Renal cortex interstitium (tissue), 15 donors: ENCODE measurements at places on chromosomes 5 and 9.

DNA sequence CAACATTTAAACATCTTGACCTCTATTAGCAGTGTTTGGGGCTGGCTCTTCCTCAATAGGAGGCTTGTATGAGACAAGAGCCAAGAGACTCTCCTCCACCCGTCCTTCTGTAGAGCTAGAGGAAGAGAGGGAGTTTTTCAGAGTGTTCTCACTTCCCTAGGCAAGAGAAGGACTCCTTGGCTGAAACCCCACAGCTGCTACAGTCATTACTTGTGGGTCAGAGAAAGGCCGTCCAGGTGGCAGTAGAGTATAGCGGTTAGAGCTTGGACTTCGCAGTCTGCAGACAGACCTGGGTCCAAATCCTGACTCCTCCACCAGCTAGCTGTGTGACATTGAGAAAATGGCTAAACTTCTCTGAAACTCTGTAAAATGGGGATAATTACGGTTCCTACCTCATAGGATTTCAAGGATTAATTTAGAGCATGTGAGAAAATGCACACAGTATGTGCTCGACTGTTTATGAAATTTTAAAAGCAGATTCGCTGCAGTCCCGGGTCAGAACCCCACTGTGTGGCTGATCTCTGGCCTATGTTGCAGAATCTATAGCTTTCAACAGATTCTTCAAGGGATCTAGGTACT lies 80.8 kb upstream of the ARAP3 start:
- DNase-seq: no peak

GRCh38 chr9:21985964-21986667 lies 8.1 kb downstream of the CDKN2A start:
- no peak for DNase-seq

DNA sequence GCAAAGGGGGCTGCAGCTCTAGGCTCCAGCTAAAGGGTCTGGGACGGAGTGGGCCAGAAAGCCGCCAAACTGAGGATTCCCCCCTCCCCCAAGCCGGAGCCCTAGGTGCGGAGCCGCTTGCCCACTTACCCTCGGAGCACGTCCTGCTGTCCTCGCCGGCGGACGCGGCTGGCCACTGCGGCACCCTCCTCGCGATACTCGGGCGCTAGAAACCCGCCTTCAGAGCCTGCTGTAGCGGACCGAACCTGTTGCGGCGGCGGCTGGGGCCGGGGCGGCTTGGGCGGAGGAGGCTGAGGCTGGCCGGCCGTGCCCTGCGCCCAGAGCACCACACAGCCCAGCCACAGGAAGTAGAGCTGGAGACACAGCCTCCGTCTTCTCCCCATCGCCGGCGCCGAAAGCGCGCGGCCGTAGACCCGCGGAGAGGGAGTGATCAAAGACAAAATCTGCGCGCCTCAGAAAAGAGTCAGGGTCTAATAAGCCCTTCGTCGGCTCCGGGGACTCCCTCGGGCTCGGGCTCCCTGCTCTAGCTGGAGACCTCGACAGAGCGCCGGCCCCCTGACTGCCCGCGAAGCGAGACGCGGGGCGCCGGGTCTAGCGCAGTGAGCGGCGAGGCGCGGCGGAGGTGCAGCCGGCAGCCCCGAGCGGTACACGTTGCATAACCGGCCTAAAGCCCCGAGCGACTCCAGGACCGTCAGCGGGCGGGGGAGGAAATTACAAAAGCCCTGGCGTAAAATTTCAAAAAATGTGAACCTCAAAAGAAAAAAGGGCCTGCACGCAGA lies 635 bp downstream of the FBN2 start:
- no peak for DNase-seq

- no peak for DNase-seq
These were observed 330.4 kb upstream of the KLF4 start for GRCh38 chr9:107819772-107820565.

- DNase-seq: no peak
These were observed 13.2 kb downstream of the GZMK start for GRCh38 chr5:55037046-55037771.

- DNase-seq: peak; percentile 54
These were observed 25.7 kb downstream of the PDGFRB start for GRCh38 chr5:150129813-150130492.
